Tibial nerve (tissue), 4 donors: ENCODE measurements at places on chromosomes 5 and 9. TPM values are rescaled to one million over a fixed set of nuclear protein-coding genes. Genes with fewer than 3 reads are reported as not detected.

Gene SOWAHA
- 2.9 TPM for total RNA-seq

Gene KDM3B
- total RNA-seq: 62.7 TPM

Gene SLC6A7
- not detected for total RNA-seq

Gene PAM
- 132 TPM for total RNA-seq

Gene ANKRD55
- total RNA-seq: not detected

Gene UBLCP1
- total RNA-seq: 30.1 TPM

Gene STC2
- 1.4 TPM for total RNA-seq

Gene KLF4
- total RNA-seq: 120 TPM

Gene ADRB2
- 9.8 TPM for total RNA-seq

Gene PAPPA
- 1.4 TPM for total RNA-seq

Gene SHB
- total RNA-seq: 6.3 TPM

Gene C6
- 9.6 TPM for total RNA-seq

Gene ANKRD18B
- not detected for total RNA-seq

Gene MOCS2
- total RNA-seq: 47.3 TPM

Gene MORN5
- total RNA-seq: not detected

Gene ADGRD2
- not detected for total RNA-seq

Gene SPINK13
- not detected for total RNA-seq

Gene CXCL14
- total RNA-seq: 87.5 TPM

Gene GRIA1
- 1.5 TPM for total RNA-seq

Gene GPRIN1
- total RNA-seq: not detected

Gene SLC25A2
- total RNA-seq: 0.42 TPM
